ENCODE measurements at places on chromosomes 3 and 15.

GRCh38 chr15:94670438-94671034, 439.2 kb downstream of the MCTP2 start:
- peak; percentile 67 for DNase-seq

DNA sequence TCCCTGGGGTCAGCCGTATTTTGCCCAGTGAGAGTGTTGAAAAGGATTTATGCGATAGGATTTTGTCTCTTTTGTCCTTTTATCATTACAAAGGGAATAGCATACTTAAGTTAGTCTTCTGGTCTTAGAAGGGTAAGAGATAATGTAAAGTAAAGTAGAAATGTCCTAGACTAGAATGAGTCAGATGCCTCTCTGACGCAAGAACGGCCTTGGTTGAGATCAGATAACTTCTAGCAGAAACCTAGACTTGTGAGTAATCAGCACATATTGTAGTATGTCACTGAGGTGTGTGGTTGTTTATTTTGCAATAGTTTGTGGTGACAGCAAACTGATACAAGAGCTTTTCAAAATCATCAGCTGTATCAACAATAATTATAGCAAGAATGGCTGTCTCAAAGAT, 866.1 kb downstream of the NSUN3 start:
- no peak for DNase-seq

DNA sequence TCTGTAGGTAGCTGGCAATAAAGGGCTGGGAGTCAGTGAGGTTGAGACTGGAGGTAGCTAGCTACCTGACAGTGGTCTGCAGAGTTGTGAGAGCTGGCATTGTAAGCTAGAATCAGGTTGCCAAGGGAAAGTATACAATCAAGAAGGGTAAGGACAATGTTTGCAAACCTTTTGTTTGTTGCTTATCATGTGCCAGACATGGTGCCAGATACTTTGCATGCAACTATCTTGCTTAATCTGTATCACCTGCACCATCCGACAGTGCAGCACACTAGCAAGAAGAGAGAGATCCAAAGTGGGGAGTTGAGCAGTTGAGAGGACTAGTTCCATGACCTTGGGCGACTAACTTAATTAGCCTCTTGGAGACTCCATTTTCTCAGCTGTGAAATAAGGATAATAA, 236.4 kb downstream of the PDCD6IP start:
- no peak for DNase-seq

GRCh38 chr3:137906985-137907649, 102.8 kb upstream of the CLDN18 start:
- no peak for DNase-seq

GRCh38 chr3:184459355-184459754, 79.5 kb downstream of the CHRD start:
- DNase-seq: no peak

DNA sequence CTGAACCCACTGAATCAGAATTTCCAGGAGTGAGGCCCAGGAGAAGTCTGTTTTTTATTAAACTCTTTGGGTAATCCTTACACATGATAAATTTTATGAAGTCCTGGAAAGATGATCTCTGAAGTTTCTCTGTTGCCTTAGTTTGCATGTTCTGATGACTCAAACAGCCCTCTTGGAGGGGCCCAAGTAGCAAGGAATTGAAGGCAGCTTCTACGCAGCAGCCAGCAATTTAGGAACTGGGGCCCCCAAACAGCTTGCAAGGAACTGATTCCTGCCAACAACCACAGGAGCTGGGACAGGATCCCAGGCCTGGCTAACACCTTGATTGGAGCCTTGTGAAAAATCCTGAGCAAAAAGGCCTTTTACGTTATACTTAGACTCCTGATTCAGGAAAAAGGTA, 5.4 kb upstream of the ACP3 start:
- DNase-seq: no peak

DNA sequence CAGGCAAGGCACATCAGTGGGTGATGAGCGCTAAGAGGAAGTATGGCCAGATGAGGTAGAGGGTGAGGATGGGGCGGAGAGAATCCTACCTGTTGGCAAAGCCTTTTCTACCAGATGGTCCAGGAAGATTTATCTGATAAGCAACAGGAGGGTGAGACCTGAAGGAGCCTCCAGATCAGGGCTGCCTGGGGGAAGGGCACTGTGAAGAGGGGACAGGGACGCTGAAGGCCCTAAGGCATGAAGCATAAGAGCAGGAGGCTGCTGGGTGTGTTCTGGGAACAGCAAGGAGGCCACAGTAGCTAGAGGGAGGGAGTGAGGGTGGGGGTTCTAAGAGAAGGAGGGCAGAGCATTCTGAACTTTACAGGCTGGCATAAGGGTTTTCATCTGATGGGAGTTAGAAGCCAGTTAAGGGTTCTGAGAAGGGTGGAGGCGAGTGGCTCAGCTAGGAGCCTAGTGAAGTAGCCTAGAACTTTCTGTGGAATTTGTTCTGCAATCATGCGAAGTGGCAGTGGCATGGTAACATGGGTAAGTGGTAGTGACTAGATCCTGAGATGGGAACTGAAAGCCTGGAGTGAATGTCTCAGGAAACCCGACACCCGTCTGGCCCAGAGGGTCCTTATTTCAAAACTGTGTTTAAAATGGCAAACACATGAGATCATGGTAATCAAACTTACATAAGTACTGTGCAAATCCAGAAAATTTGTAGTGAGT, 29.9 kb downstream of the CGNL1 start:
- no peak for DNase-seq

DNA sequence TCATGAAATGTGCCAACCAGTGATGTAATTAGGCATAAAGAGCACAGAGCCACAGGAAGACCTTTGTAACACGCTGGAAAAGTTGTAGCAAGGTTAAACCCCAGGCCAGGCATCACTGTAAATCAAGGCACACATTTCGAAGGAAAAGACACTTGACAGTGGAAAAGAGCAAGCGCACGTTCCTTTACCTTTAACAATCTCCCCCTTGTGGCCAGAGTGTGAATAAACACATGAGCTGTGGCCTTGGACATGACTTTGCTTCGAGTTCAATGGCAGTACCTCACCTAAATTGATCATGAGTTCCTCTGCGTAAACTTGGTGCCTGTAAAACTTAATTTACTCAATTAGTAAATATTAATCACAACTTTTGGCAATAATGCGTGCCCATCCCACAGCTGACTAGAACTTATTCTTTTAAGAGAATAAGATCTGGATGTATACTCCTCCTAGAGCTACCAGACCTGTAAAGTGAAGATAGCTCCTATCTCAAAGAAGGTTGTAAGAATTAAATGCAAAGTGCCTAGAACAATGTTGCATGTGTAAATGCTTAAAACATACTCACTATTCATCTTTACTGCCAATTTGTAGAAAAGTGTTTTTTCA, 757.0 kb upstream of the NECTIN3 start:
- DNase-seq: peak; percentile 68

- no peak for DNase-seq
Observed at GRCh38 chr3:16399473-16399872, 114.0 kb downstream of the RFTN1 start.

DNA sequence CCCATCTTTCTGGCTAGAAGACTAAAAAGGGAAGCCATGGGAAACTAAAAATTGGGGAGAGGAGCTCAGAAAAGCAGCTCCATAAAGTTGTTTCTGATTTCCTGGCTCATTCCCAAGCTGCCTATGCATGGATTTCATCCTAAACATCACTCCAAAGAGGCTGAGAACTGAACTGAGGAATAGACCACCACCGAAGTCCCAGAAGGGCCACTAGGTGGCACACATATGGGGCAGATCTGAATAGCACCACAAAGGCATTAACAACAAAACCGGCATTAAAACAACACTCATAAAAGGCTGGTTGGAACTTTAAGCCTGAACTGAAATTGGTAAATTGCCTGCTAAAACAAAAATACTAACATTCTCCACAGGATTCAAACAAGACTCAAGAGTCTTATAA, 106.3 kb downstream of the PLD1 start:
- DNase-seq: peak; percentile 38

DNA sequence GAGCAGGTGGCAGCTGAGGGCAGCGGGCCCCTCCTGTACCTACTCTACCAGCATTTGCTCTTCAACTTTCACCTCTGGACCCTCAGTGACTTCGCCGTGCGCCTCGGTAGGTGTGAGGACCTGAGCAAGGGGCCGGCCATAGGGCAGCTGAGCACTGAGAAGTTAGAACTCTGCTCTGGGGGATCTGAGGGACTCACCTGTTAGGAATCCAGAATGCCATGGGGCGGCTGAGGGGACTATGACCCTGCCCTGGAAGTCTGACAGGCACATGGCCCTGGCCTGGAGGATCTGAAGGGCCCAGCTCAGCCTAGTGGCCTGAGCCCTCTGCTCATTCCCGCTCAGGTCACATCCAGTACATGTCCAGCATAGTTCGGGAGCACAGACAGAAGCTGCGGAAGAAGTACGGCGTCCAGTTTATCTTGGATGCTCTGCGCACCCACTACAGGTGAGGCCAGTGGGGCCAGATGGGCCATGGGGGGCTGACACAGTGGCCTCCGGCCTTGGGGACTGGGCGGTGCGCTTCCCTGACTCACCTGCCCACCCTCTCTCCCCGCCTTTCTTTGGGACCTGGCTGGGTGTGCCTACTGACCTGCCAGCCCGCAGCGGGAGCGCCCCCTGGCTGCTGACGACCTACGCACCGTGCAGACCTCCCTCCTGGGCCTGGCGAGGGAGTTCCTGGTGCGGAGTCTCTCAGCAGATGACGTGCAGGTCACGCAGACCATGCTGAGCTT, 18.8 kb downstream of the NBEAL2 start:
- no peak for DNase-seq

DNA sequence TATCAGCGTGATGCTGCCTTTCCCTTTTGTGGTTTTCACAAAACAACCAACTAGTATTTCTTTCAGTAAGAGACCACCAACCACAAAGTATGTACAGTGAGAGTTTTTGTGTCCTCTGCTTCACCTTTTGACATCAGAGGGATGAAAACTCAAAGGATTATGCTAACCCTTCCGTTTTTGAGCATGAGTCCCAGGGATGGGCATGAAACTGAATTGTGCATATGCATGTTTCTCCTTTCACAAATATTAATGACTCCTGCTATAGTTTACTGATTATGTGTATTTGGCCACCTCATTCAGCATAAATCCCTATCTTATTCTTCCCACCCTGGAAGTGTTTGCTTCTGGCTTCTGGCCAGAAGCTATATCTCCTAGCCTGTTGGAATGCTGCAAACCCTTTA, 59.2 kb downstream of the RSRC1 start:
- DNase-seq: no peak

- peak; percentile 35 for DNase-seq
Observed at GRCh38 chr3:108388136-108389132, 92.1 kb downstream of the HHLA2 start.

- no peak for DNase-seq
Observed at GRCh38 chr3:133452641-133453319, 52.9 kb downstream of the BFSP2 start.

DNA sequence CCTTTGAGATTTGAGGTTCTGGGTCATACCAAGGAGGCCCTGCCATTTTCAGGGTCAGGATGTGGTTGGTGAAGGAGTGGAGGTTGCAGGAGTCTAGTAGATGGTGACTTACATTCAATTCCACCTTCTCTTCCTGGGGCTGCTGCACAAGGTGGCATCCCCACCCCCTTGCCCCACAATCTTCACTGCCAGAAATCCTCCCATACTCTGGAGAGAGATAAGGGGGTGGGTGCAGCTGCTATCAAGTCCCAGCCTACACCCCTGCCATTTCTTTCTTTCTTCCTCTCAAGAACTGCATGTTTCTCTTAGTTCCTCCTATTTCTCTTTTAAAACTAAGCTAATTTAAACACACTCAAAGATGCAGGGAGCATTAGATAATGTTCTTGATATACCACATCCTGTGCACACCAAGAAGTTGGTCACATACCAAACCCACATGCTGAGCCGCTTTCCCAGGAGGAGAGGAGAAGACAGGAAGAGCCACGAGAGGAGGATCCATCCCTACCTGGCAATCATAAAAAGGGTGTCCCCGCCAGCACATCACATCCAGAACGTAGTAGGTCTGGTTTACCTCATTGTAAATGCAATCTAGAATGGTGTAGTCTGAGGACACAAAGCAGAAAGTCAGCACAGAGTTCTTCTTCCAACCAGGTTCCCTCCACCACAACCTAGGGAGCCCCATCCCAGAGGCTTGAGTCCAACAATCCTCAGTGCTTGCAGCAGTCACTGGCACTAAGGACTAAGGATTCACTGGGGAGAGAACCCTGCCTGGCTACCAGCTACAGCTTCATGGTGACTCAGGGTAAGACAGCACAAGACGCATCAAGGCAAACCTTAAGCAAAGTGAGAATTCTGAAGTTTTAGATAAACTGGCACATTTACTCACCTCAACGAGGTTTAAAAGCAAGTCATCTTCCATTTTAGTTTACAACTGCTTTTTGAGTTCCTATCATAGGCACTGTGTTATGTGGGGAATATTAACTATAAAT, 18.5 kb downstream of the SNUPN start:
- no peak for DNase-seq

DNA sequence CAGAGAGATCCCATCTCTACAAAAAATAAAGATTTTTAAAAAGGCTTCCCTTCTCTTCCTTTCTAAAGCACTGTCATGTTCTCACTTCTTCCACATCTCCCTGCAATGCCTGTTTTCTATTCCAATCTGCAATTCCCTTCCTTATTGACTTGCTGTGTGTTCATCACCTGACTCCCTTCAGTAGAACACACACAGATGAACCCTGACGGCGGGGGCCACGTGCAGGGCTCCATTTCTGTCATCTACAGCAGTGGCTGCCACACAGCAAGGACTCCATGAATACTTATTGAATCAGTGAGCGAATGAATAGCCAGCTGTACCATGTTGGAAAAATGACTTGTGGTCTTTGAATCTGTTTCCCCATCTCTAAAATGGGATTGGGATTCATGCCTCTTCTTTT, 26.1 kb downstream of the BHLHE40 start:
- DNase-seq: no peak

DNA sequence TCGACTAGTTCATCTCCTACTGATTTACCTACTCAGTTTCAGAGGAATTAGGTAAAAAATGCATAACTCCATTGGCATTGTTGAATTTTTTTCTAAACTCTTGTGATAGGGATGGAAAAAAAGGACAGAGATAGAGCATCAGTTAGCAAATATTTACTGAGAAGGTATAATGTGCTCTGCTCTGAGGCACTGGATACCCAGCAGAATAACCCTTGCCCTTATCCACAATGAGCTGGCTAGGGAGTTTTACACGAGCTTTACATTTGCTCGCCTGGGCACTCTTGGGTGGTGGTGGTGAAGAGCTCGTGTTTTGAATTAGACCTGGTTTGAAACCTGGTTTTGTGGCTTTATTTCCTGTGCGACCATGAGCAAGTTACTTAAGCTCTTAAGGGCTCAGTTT, 149.6 kb downstream of the RORA start:
- no peak for DNase-seq

DNA sequence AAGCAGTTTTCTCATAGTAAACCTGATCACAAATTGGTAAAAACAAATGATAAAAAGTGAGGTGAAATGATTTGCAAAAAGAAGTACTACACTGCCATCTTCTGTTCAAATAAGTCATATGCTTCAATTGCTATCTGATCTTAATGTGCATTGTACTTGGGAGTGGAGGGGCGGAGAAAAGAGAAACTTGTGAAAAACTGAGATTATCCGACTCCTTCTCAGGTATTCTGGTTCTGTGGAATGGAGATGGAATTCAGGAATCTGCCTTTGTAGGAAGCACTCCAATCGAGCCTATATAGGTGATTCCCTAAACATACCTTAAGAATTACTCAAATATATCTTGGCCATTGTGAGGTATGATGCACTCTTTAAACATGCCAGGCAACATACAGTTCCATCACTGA, 180.6 kb downstream of the CHL1 start:
- peak; percentile 34 for DNase-seq

All from pons (tissue), 1 donor.